Sigmoid colon (tissue), 7 donors: ENCODE measurements at places on chromosomes 4 and X.
A peak's percentile ranks its signal among the peaks of the same experiment; 100 is the strongest.

DNA sequence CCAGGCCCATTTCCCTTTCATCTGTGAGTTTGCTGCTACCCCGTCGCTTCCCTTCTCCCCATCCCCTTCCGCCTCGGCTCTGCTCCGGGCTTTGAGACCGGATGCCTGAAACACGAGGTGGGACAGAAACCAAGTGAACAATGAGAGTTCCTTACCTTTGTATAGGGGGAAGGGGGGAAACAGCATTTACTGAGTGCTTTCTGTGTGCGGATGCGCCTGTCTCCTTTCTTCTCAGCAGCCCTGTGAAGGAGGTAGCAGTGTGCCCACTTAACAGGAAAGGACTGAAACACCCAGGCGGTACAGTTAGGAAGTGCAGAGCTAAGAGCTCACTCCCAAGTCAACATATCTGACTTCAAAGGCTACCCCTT, 43.2 kb upstream of the TMSB15B start:
- no peak for DNase-seq

DNA sequence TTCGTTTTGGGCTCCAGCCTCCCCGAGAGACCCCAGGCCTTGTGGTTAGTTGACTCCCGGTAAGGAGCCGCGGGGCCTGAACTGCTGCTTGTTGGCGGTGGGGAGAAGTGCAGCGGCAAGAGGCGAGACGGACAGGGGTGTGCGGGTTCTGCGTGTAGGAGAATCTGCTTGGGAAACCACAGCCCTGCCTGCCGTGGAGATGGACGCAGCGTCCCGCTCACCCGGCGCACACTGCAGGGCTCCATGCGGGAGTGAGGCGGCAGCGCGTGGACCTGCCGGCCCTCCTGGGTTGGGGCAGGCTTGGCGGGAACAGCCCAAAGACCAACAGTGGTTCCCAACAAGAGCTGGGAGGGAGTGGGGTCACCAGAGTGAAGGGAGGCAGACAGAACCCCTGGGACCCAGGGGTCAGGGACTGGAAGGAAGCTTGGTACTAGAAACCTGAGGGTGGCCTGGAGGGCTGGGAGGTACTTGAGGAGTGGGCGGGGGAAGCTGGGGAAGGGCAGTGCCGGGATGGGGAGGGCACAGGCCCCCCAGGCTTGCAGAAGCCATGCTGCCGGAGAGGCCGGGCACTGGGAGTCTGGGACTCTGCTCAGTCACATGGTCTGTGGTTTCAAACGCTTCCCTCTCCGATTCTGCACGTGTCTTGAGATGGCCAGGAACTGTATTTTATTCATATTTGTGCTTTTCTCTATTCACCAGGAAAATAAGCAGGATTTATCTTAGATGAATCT, 70.8 kb downstream of the RGS12 start:
- peak; percentile 57 for DNase-seq

- DNase-seq = no peak
Measured at GRCh38 chr4:51885363-51885762, 42.4 kb downstream of the DCUN1D4 start.

GRCh38 chr4:41256740-41257256, at the start of gene UCHL1:
UCHL1 (plus strand) TSS chr4:41256928; CDS start chr4:41256977, 49 bp downstream.
- DNase-seq = peak; percentile 66

DNA sequence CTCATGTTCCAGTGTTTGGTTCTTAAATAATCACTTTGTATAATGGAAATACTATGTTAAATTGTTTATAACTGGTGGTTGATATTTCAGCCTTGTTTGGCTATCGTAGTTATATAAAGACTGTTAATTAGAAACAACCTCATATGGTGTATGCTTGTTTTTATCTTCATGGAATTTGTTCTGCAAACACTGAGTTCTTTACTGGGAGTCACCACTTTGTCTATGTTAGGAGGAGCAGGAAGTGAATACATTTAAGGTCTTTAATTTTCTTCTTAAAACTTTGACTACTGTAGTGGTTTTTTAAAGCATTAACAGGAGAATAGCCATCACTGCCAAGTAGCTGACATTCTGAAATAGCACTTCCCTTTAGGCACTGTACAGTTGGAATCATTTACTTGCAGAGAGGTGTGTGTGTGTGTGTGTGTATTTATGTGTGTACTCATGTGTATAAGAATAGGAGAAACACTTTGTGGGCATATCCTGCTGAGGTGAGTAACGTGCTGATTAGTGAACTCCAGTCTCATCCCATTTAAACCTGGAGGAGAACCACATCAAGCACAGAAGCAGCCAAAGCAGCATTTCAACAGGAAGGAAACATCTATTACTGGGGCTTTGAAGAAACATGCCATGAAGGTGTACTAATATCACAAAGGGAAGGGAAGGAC, 37.8 kb downstream of the TET2 start:
- no peak for DNase-seq

DNA sequence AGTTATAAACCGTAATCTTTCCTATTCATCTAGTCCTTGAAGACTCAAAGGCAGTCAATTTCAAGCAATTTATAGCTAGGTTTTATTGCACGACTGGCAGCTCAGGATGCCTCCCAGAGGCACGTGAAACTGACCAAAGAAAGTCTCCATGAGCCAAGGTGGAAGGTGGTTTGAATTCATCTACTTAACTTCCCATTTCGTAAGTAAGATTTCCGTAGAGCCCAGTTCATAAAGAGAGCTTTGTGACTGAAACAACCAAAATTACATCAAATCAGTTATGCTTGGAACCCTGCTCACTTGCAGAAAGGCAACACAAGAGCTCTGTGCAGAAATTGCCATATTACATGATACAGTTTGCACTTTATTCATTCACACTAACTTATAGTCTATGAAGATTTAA, 556.0 kb downstream of the TRIML1 start:
- DNase-seq = no peak

DNA sequence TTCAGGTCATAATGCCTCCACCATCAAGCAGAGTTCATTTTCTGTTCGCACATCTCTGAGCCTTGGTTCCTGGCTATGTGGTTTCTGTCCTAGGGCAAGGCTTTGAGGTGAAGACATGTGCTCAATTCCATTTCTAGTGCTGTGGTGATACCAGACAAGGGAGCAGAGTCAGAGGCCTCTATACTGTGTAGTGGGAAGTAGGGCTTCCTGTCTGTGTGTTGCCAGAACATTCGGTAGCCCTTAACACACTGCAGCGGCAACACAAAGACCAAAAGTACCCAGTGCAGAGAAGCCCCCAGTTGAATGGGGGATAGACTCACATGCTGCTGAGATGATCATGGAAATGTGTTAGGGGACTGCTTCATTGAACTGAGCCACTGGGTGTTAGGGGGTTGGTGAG, 56.4 kb downstream of the STARD8 start:
- no peak for DNase-seq

DNA sequence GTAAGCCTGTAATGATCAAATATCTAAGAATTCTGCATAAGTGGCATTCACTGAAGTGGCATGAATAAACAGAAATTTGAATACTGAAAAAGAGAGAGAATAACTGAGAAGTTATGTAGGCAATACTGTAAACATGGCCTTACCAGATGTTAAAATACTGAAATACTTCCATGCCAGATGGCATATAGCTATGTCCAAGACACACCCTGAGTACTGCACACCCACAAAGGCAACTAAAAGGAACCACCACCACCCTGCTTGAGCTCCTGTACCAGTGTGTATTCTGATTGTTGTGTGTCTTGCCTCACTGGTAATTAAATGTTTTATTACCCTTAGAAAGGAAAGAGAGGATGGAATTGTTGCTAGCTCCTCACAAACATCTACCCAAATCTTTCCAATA, 192.1 kb downstream of the ADAMTS3 start:
- no peak for DNase-seq

- no peak for DNase-seq
Measured at GRCh38 chr4:138938366-138938690, 77.3 kb upstream of the NOCT start.

DNA sequence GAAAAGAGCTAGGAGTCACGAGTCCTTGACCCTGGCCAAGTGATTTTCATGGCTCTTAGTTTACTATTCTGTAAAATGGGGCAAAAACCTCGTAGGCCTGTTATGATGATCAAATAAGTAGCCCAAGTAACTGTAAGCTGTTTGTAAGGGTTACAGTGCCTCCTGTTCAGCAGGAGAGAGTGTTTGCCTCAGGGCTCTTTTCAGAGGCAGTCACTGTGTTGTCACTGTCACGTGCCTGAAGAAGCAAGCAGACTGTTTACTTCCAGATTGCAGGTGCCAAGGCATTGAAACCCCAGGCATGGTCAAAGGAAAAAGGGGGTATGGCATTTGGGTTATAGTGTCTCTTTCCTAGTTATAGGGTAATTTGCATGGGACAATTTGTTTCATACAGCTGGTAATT, 4.5 kb downstream of the RAB39B start:
- no peak for DNase-seq

- no peak for DNase-seq
Measured at GRCh38 chr4:111399623-111400022, 745.6 kb upstream of the FAM241A start.

GRCh38 chr4:150176547-150176946, 98.3 kb downstream of the DCLK2 start:
- no peak for DNase-seq

DNA sequence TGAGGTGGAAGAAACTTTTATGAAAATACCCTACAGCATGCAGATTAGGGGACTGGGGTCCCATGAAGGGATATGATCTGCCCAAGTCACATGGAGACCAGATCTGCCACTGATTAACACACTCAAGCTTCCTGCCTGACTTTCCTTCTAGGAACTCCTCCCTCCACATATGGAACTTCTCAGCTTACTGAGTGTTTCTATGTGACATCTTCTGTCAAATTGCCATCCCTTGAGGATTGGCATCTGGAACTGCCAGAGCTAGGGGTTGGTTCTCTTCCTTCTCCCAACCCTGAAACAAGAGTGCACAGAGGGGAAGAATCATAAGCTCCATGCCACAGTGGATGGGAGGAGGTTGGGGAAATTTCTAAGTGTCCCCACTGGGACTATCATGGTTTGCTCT, 150.6 kb upstream of the MBNL3 start:
- DNase-seq = no peak
